ENCODE measurements at places on chromosomes 3 and 15.
A peak's percentile ranks its signal among the peaks of the same experiment; 100 is the strongest.

- DNase-seq, result no peak
These were observed 41.5 kb downstream of the WNT7A start for GRCh38 chr3:13838421-13838820.

- no peak for DNase-seq
These were observed 109.6 kb upstream of the CTDSPL start for GRCh38 chr3:37751967-37752648.

GRCh38 chr3:15877813-15878212, 80.0 kb upstream of the ANKRD28 start:
- no peak for DNase-seq

GRCh38 chr3:188214442-188214841, 60.5 kb downstream of the LPP start:
- peak; percentile 88 for DNase-seq

- no peak for DNase-seq
These were observed 40.8 kb downstream of the ITGA11 start for GRCh38 chr15:68391121-68391520.

GRCh38 chr3:128083396-128083795, 31.2 kb downstream of the SEC61A1 start:
- DNase-seq, result no peak

DNA sequence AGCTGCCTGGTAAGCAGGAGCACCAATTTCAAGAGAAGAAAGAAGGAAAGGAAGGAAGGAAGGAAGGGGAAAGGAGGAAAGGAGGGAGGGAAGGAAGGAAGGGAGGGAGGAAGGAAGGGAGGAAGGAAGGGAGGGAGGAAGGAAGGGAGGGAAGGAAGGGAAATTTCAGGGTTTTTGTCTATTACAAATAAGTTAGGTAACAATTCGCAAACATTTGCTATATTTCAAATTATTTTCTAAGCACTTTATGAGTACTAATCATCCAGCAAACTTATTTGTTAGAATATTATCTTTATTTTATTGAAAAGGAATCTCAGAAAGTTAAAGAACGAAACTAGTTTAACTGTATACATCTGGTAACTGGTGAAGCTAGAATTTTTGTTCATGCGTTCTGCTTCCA, 921.7 kb downstream of the TBL1XR1 start:
- no peak for DNase-seq

GRCh38 chr3:111603679-111604078, 8.5 kb upstream of the ZBED2 start:
- DNase-seq, result no peak

- no peak for DNase-seq
These were observed 12.7 kb downstream of the TLNRD1 start for GRCh38 chr15:81013396-81013929.

GRCh38 chr15:60568301-60568742, 89.4 kb upstream of the ICE2 start:
- no peak for DNase-seq

DNA sequence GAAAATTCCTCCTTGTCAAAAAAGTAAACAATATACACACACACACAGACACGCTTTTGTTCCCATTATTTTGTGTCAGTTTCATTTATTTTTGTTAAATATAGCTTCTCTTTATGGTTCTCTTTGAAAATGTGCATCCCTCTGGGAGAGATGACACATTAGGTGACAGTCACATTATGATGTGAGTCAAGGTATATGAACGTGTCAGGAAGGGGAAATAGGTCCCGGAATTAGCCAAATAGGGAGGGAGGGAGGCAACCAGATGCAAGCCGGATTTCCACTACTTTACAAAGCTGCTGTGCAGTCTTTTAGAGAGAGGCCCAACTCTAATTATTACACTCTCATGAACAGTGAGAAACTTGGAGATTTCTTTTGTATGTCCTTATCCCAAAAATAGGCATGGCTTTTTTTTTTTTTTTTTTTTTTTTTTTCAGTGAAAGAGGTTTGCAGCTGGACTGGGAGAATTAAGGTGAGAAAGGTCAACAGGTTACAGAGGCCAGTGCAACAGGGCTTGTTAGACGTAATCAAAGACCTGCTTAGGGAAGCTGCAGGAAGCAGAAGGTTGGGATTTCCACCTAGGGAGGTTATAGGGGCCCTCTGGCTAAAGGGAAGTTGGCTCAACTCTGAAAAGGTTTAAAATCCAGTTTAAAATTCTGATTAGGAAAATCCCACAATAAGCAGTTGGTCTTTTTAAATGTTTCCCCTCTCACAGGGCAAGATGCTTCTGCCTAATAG, 240.5 kb upstream of the UBE2E1 start:
- DNase-seq, result no peak

DNA sequence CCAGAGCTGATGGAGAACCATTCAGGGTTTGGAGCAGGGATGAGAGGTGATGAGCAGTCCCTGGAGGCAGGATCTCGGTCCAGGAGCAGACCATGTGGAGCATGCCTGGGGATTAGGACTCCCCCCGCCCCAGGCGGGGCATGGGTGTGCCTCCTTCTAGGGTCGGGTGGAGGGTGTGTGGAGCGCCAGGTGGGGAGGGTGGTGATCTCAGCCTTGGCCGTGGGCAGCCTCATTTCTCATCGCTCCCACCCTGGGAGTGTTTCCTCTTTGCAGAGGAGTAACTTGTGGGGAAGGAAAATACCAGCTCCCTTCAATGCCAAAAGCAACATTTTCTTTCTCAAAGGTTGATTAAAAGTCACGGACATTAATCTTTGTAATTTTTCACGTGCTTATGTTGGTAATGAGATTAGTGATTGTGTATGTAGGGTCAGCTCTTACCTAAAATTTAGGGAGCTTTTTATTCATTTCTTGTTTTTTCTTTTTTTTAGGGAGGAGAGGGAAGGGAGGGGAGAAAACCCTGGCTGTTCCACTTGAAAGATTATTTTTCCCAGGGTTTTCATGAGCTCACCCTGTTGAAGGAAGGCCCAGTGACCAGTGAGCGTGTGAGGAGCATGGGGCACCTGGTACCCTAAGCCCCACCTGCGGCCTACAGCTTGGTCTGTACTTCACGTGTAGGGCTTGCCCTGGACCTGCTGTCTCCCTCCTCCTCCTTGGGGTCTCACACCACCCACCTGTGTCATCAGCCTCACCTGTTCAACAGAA, 11.0 kb downstream of the FBLN2 start:
- DNase-seq, result no peak

GRCh38 chr3:71254281-71255057, 329.1 kb downstream of the FOXP1 start:
- DNase-seq, result no peak

DNA sequence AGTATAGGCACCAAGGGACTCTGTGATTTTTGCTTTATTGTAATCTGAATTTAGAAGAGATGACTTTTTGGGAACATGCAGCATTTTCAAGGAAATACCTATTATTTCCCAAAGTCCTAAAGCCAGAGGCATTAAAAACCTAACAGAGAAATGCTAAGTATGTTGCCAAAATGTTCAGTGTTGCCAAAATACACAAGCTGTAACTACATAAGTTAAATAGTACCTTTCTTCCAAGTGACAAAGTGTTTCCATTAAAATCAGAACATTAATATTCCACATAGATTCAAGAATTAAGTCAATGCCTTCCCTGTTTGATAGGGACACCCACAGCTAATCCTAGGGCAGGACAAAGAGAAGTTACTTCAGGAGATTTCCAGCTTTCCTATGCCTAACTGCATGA, 42.0 kb downstream of the MKRN2 start:
- DNase-seq, result no peak

DNA sequence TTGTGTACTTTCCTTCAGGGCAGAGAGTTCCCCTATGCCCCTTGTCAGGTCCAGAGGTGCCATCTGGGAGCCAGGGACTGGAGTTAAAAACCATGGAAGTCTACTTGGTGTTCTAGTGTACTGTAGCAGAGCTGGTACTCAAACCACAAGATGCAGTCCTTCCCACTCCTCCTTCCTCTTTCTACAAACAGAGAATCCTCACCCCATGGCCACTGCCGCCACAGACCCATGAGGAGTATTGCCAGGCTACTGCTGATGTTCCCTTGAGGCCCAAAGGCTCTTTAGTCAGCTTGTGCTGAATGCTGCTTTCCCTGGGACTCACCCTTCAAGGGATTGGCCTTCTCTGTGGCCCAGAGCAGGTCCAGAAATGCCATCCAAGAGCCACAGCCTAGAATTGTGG, 229.2 kb upstream of the ZPLD1 start:
- DNase-seq, result no peak

DNA sequence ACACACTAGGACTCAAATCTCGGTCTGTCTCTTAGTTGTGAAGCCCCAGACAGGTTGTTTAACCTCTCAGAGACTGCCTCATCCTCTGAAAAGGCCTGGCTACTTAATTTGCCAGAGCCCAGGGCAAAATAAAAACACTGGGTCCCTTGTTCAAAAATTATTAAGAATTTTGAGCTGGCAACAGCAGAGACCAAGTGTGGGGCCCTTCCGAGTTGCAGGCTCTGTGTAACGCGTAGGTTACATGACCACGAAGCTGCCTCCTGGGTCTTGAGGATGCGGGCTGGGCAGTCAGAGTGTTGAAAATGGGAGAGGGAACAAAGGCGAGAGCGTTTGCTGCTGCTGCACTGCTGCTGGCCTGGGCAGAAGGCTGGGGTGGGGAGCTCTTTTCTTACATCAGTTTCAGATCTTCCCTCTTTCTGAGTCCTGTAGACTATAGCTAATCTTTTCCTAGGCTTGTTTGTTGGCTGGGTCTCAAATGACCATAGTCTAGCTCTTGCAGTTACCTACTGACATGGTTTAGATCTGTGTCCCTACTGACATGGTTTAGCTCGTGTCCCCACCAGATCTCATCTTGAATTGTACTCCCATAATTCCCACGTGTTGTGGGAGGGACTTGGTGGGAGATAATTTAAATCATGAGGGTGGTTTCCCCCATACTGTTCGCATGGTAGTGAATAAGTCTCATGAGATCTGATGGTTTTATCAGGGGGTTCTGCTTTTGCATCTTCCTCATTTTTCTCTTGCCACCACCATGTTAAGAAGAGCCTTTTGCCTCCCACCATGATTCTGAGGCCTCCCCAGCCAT, 49.9 kb downstream of the CLEC3B start:
- DNase-seq, result no peak

- DNase-seq, result no peak
These were observed 140.3 kb downstream of the TBC1D5 start for GRCh38 chr3:17602126-17602525.

- no peak for DNase-seq
These were observed 12.4 kb downstream of the NPHP3 start for GRCh38 chr3:132709761-132710160.

DNA sequence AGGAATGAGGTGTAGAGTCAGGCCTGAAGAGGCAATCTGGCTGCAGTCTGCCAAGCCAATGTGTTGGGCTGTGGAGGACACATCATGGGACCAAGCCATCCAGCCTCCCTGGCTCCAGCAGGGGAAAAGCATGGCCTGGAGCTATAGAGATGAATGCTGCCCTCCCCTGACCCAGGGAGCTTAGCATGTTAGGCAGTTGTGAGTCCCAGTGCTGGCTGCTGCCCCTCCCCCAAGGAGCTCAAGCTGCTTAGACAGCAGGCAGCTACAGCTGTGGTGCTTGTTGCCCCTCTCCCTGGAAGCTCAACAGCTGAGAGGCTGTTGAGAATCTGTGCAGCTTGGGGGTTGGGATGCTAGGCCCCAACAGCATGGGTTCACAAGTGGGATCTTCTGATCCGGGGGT, 85.6 kb upstream of the DNAJC19 start:
- DNase-seq, result no peak

GRCh38 chr3:34106379-34106778, 307.9 kb downstream of the PDCD6IP start:
- no peak for DNase-seq

DNA sequence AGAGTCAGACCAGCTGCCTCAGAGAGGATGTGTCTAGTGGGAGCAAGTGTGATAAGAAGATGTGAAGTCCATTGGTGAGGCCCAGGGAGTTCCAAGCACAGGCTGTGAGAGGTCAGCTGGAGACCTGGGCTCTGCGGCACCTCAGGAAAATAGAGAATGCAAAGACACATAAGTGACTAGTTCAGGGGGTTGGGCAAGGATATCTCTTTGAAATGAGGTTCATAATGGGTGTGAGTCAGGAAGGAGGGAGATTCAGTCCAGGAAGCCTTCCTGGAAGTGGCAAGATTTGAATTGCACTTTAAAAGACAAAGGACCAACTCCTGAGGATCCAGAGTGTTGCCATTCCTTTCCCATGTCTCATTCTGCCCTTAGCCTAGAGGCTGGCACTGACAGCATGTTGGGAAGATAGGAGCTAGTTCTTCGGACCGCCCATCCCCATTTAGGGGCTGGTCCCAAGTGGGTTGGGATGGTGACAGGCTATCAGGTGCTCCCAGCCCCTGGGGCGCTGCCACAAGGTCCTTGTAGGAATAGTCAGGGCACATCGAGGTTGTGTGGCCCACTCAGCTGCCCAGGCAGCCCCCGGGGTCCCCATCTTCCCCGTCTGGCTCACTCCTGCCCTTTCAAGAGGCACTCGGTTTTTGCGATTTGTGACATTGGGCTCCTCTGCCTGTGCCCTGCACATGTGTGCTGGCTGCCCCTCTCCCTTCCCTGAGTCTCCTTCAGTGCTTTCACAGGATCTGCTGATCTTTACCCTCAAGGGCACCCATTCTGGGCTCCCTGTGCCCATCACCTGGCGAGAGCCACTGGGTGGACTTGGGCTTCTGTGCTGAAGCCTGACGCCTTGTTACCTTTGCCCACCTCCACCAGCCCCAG, 23.7 kb downstream of the ESYT3 start:
- DNase-seq, result no peak

DNA sequence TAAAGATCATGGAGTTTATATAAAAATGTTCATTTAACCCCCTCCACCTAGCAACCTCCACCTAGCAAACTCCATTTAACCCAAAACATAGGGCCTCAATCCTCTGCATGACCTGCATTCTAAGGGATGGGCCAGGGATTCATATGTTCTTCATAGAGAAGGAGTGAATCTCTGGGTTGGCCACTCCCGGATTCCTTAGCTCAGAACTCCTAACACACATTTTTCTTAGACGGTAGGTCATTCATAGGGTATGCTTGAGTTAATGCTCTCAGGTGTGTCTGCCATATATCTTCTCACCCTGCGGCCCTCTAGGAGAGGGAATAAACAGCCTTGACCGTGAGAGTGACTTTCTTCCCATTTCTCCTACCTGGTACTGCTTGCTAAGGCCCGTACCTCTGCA, 102.0 kb upstream of the IGSF10 start:
- no peak for DNase-seq

GRCh38 chr3:122725106-122725505, 44.5 kb downstream of the PARP14 start:
- no peak for DNase-seq

- no peak for DNase-seq
These were observed 114.2 kb downstream of the ASB7 start for GRCh38 chr15:100716456-100717085.

DNA sequence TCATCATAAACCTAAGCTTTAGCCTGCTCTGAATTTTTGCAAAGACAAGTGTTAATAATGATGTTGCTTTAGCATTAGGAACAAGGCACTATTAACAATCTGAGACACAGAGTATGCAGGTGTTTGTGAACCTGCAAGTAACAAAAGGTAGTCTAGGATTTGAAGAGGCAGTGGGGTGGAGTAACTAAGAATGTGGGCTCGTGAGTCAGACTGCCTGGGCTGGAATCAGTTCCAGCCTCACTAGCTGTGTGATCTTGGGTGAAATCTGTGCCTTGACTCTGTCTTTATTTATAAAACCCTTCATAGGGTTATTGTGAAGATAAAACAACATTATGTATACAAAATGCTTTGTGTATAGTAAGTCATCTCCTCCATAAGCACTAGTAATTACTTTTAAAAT, 610.6 kb upstream of the CFAP20DC start:
- DNase-seq, result no peak

All from AML-193 (cell line).